Right cardiac atrium (tissue), 5 donors: ENCODE measurements at places on chromosomes 3 and 15.

DNA sequence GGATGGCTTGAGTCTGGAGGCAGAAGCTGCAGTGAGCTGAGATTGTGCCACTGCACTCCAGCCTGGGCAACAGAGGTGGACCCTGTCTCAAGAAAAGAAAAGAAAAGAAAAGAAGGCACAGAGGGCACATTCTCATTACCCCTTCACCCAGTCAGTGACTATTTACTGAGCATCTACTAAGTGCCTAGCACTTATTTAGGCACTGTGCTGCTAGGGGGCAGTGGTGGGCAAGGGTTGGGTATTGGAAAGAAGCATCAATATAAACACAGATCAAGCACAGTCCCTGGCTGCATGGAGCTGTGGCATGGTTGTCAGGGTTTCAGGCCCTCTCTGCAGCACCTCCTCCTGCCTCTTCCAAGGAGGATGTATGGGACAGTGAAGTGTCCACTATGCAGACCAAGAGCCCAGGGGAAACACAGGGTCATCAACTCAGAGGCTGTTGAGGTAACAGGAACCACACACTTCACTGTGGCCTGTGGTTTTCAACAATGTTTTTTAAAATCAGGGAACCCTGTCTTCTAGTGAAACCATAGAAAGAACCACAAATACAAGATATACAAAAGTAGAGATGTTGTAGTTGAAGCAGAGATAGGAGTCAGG is 138.5 kb downstream of the RAB11A start:
- no peak for DNase-seq

- no peak for DNase-seq
These were observed 62.5 kb upstream of the GBE1 start for GRCh38 chr3:81823882-81824395.

DNA sequence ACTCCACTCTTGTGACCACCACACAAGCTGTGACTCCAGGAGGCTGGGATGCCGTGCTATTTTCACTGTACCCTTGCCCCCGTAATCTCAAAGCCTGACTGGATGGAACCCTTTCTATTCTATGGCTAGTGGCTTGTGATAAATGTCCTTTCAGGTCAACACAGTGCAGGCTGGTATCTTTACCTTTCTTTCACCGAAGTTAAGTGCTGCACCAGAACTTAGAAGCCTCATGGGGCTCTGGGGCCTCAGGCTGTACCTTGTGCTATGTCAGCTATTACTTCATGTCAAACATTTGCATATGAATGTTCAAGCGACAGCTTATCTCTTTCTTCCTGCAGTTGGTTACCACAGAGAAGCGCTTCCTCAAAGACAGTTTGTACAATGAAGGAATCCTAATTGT is 66.8 kb downstream of the RPL39L start:
- DNase-seq, result no peak

GRCh38 chr15:58839485-58839884 is 68.4 kb downstream of the MINDY2 start:
- no peak for DNase-seq
